ENCODE measurements at places on chromosomes 16 and 17.

- DNase-seq = no peak
These were observed 68.9 kb upstream of the KCNJ16 start for GRCh38 chr17:70006159-70006558.

DNA sequence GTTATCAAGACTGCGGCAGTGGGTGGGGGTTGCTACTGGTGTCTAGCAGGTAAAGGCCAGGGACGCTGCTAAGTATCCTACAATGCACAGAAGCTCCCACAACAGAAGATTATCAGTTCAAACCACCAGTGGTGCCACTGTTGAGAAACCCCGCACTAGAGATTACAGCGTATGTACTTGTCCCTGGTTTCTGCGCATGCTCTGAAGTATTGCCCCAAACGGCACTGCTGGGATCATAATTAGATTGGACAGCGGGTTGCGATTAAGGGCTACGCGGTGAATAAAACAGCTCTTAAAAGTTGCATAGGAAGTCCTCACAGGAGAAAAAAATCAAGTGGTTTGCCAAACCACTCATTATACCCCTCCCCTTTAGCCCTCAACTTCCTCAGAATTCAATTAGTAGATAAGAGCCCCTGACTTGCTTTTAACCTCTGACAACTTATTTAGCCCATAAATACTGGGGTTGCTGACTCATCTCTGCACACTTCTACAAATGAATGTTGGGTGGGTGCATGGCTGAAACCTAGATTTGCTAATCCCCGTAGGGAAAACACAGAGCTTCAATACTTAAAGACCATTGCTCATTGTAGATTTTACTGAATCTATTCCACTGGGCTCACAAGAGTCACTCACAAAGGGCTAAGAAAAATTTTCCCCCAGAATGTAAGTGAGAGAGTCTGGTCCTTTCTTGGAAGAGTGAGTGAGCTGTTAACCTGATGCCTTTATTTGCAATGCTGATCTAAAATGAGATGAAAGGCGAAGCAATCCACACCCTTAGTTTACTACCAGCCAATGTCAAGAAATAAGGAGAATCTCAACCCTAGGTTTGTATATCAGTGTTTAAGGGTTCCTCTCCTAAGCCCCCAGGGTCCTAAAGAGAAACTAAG is 91.8 kb downstream of the RGS9 start:
- DNase-seq = peak; percentile 71

GRCh38 chr16:86667035-86667434 is 88.7 kb downstream of the FOXL1 start:
- DNase-seq = no peak

- no peak for DNase-seq
These were observed 9.4 kb upstream of the ELAC2 start for GRCh38 chr17:13027246-13027645.

DNA sequence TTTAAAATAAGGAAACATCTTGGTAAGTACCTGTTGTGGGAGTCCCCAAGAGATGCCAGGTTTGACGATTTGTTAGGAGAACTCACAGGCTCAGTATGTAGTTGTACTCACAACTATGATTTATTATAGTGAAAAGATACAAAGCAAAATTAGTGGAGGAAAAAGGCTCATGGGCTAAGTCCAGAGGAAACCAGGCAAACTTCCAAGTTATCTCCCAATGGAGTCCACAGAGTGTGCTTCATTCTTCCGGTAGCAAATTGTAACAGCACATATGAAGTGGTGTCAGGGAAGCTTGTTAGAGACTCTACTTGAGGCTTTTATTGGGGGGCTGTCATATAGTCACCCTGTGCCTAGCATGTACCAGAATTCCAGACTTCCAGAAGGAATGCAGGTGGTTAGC is 2.3 kb downstream of the DDX19A start:
- no peak for DNase-seq

DNA sequence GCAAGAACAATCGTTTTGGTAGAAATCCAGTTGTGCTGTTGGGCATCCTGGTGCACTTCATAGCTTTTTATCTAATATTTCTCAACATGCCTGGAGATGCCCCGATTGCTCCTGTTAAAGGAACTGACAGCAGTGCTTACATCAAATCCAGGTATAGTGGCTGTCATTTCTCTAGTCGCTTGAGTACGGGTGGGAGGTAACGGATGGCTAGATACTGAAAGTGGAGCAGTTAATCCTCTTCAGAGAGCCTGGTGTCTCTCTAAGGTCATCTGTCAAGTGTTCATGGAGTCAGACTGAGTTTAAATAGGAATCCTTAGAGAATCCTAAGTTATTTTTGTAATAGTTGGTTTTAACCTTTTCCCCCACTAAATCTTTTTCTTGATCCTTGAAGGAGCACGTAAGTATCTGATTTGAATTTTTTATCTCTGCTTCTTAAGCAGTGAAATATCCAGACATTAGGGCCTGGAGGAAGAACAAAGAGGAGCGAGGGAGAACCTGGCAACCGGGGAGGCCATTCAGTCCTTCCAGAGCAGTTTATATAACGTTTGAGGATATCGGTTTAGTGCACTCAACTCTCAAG is 37.2 kb downstream of the MFSD11 start:
- no peak for DNase-seq

DNA sequence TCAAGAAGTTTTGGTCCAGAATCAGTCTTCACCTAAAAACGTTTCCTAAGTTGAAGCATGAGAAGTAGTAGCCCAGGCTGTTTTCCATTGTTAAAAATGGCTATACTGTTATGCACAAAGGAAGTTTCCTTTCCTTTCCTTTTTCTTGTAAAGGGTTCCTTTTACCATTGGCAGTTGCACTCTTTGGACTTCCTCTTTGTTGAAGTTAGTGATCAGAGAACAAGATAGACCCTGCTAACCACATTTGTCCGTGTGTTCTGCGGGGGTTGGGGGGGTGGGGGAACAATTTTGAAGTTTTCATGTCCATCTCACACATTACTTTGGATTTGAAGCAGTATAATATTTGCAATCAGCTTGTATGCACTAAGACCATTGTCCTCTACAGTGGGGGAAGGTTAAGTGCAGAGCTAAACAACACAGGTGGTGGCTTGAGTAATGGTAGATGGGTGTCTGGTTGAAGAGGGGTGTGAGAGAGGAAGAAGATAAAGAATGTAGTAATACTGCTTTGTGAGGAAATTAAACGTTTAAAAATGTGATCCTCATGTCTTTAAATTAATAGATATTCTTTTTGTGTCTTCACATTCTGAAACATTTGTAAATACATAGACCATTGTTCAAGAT is 1.4 kb downstream of the LPCAT2 start:
- DNase-seq = no peak

GRCh38 chr17:50805486-50805885 is 29.9 kb upstream of the WFIKKN2 start:
- no peak for DNase-seq

GRCh38 chr16:80848862-80849261 is 44.5 kb upstream of the CDYL2 start:
- no peak for DNase-seq

DNA sequence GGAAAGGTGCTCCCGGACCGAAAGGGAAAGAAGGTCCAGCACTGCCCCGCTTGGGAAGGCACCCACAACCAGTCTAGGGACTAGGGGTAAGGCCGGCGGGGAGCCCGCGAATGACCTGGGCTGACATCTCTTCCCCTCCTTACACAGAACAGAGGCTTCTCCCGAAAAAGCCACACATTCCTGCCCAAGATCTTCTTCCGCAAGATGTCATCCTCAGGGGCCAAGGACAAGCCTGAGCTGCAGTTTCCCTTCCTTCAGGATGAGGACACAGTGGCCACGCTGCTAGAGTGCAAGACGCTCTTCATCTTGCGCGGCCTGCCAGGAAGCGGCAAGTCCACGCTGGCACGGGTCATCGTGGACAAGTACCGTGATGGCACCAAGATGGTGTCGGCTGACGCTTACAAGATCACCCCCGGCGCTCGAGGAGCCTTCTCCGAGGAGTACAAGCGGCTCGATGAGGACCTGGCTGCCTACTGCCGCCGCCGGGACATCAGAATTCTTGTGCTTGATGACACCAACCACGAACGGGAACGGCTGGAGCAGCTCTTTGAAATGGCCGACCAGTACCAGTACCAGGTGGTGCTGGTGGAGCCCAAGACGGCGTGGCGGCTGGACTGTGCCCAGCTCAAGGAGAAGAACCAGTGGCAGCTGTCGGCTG is 1.5 kb downstream of the CNP start:
- no peak for DNase-seq

- DNase-seq = no peak
These were observed 1.8 kb downstream of the TUBB3 start for GRCh38 chr16:89924925-89925307.

DNA sequence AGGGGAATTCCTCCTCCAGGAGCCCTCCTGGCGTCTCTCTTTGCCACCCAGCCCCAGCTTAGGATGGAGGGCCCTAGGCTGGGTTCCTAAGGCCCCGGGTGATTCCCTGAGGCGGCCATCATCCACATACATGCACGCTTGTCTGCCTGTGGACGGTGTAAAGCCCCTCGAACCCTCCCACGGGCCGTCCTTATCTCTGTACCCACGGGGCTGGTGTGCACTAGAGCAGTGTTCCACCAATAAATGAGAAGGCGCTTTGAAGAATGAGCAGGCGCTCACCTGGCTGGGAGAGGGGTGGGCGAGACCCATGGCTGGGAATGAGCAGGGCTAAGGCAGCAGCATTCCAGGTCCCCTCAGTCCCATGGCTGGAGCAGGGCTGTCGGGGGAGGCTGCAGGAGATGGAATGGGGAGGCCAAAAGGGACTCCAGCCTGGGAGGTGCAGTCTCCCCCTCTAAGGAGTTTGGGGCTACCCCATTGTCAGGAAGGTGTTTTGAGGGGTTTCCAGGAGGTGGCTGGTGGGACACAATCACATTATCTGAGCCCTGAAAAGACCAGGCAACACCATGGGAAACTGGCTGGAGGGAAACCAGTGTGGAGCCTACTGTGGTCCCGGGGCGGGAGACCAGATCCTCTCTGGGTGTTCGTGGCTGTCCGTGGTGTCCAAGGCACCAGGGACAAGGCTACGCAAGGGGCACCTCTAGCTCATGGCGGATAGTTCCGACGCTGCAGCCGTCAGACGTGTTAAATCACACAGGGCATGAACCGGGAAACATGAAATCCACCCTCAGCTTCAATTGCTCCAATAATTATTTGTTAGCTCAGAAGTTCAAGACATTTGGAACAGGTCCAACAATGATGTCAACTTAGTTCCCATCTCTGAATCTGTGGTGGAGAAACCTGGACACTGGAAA is 87.5 kb upstream of the DNAH17 start:
- DNase-seq = peak; percentile 49

GRCh38 chr16:65176603-65177002 is 54.7 kb upstream of the CDH11 start:
- no peak for DNase-seq

- DNase-seq = no peak
These were observed 406.5 kb upstream of the CDH5 start for GRCh38 chr16:65959983-65960382.

GRCh38 chr17:21474815-21475214 is 98.7 kb downstream of the KCNJ12 start:
- DNase-seq = no peak

GRCh38 chr16:87792205-87792565 is 26.4 kb upstream of the KLHDC4 start:
- no peak for DNase-seq

- DNase-seq = no peak
These were observed 1.1 kb upstream of the GFOD2 start for GRCh38 chr16:67720236-67720635.

DNA sequence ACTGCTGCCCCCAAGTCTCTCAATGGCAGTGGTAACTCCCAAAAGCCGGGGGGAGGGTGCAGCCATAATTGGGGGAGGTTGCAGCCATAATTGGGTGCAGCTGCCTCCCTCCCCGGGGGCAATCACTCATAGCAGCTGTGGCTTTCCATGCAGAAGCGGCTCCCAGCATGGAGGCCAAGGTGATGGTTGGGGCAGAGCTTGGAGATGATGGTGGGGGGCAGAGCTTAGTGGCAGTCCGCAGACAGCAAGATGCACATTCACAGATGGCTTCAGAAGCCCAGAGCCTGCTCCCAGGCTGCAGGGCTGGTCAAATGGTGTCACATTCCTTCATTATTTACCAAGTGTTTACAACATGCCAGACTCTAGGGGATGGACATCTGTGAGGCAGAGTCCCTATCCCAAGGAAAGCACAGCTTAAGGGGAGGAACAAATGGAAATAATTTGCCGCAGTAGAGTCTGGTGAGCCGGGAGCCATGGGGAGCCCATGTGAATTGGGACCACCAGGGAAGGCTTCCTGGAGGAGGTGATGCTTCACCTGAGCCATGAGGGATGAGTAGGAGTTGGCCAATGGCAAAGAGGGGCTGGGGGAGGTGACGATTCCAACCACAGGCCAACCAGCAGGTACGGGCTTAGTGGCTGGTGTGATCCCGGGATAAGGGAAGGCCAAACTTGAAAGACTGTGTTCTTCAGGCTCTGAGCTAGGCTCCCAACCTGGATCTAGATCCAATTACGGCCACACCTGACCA is 8.1 kb downstream of the DOC2B start:
- no peak for DNase-seq

GRCh38 chr16:67555795-67556212 is 6.5 kb upstream of the CTCF start:
- DNase-seq = no peak

DNA sequence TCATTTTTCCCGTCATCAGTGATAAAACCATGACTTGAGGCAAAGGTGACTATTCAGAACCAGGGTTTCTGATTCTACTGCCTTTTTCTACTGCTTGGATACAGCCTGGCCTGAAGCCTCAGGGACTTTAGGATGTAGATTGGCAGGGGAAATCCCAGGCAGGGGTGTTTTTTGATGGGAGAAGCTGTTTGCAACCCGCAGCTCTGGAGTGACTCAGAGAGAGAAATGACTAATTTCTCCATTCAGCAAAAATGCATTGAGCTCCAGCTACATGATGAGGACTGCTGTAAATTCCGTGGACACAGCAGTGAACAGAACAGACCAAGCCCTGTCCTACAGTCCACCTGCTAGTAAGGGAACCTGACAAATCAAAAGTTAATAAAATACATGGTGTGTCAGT is 560.6 kb downstream of the CDH13 start:
- DNase-seq = no peak

DNA sequence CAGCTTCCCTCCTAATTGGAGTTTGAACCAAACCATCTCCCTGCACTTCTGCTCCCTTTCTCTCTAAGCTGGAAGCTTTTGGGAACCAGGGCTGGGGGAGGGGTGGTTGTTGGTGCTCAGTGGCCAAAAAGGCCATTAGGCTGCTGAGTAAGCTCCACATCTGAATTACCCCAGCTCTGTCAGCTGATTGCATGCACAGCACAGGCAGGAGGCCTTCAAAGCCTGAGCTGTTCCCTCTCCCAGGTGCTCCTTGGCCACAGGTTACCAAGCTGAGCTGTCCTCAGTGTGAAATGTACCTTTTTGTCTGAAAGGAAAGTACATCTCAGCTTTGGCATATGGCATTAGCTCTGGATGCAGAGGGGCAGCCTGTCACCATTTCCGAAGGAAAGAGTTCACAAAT is 6.2 kb upstream of the TBKBP1 start:
- DNase-seq = no peak

DNA sequence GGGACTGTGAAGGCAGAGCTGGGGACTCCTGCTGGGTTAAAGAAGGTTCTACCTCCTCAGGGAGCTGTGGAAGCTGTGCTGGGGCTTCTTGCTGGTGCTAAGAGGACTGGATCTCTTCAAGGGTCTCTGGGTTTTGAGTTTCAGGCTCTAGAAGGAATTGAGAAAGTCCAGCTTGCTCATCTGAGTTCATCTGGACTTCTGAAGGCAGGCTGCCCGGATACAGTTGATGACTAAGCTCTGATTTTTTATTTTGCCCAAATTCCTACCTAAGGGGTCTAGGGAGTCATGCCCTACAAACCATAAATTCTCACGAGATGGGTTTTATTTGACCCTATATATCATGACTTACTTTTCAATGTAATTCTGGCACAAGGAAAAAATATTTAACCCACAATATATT is 46.8 kb upstream of the TMEM97 start:
- DNase-seq = no peak

GRCh38 chr17:49574323-49574781 is 1.3 kb upstream of the NXPH3 start:
- no peak for DNase-seq

All from NCI-H1105 treated with DMSO at 0.1 percent for 48 hours (cell line).